ENCODE measurements at places on chromosomes 7 and 10.

DNA sequence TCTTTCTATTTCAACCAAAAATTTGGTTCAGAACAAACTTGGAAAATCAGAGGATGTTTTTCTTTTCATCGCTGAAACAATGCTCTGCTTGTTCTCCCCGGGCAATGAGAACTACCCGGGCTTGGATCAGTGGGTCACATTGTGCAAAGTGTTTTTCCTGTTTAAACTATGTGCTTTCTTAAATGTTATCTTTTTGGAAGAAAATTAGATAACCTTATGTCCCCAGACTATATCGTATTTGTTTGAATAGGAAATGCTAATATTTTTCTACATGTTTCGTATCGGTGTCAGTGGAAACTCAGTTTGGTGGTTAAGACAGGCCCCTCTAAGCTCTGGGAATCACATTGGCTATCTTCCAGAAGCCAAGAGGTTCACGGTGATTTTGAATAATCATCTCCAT lies 319.5 kb upstream of the NFE2L3 start:
- peaks cover 18% of the 10 kb centered on the region for H3K4me1 ChIP-seq
- no peaks in the 10 kb centered on the region for H3K36me3 ChIP-seq
- peak; percentile 19 for DNase-seq
- no peak overlapping the region for H3K4me3 ChIP-seq
- no peak overlapping the region for H3K27ac ChIP-seq

DNA sequence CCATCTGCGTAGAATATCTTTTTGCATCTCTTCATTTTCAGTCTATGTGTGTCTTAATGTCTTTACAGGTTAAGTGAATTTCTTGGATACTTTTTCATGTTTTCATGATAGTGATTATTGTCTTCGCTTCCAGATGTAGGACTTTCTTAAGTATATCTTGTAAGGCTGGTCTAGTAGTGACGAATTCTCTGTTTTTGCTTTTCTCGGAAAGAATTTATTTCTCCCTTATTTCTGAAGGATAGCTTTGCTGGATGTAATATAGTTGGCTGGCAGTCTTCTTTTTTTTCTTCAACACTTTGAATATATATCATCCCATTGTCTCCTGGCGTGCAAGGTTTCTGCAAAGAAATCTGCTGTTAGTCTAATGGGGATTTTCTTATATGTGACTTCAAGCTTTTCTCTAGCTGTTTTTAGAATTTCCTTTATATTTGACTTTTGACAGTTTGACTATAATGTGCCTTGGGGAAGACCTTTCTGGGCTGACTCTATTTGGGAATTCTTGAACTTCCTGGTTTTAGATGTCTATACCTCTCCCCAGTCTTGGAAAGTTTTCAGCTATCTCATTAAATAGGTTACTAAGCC lies 14.3 kb downstream of the GTPBP4 start:
- H3K4me1 ChIP-seq: no peaks in the 10 kb centered on the region
- DNase-seq: no peak
- H3K27ac ChIP-seq: no peak overlapping the region
- peaks cover 90% of the 10 kb centered on the region for H3K36me3 ChIP-seq
- H3K4me3 ChIP-seq: no peak overlapping the region

- H3K36me3 ChIP-seq: no peaks in the 10 kb centered on the region
- H3K4me1 ChIP-seq: no peaks in the 10 kb centered on the region
- no peak overlapping the region for H3K27ac ChIP-seq
- H3K4me3 ChIP-seq: no peak overlapping the region
Measured at GRCh38 chr10:58319599-58319998, 15.2 kb upstream of the UBE2D1 start.

DNA sequence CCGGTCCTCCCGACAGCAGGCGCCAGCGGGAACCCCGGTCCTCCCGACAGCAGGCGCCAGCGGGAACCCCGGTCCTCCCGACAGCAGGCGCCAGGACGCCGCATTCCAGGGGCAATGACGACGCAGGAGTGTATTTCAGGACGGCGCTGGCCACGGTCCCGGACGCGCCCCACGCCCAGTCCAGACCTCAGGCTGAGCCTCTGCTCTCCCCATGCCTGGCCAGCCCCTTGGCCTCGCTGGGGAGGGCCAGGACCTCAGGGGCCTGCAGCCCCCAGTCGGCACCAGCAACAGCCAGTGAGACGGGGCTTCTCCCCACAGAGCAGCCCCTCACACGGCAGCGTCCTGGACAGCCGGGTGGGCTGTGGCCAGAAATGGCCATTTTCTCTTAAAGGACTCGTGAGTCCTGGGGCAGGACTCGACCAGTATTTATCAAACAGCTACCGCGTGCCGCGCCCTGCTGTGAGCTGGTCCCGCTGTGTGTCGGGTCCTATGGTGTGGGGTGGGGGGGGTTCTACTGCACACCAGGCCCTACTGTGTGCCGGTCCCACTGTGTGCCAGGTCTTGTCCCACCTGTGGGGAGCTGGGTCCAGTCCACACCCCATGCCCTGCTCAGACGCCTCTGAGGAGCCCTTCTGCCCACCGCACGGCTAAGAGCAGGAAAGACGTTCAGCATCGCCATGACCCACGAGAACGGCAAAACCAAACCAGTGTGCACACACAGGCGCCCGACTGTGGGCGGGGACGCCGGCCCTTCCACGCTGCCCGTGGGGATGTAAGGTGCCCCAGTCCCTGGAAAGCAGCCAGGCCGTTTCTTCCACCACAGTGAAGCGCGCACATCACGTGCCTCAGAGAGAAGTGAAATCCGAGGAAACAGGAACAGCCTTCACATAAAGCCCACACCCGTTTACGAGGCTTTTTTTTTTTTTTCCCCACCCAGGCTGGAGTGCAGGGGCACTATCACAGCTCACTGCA lies 33.3 kb downstream of the GET4 start:
- no peak overlapping the region for H3K4me3 ChIP-seq
- H3K27ac ChIP-seq: no peak overlapping the region
- H3K36me3 ChIP-seq: no peaks in the 10 kb centered on the region
- peak; percentile 75 for DNase-seq
- H3K4me1 ChIP-seq: peaks cover 13% of the 10 kb centered on the region
- H3K27me3 ChIP-seq: no peaks in the 10 kb centered on the region

- DNase-seq: no peak
- H3K27me3 ChIP-seq: no peaks in the 10 kb centered on the region
- no peak overlapping the region for H3K4me3 ChIP-seq
- no peak overlapping the region for H3K27ac ChIP-seq
- no peaks in the 10 kb centered on the region for H3K4me1 ChIP-seq
Measured at GRCh38 chr7:18405726-18406125, 89.8 kb upstream of the HDAC9 start.

DNA sequence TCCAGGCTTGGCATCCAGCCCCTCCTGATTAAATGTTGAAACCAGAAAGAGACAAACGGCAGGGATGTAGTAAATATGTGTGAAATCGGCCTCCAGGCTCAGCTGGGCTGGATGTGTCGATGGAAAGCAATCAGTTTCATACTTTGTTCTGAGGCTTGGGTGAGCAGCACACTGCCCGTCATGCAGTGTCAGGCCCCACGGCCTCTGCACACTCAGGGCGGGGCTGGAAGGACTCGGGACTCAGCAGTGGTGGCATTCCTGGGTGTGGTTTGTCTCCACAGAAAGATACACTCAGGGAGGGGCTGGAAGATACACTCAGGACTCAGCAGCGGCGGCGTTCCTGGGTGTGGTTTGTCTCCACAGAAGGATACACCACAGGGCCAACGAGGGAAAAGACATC lies 22.0 kb downstream of the ADGRA1 start:
- H3K36me3 ChIP-seq: no peaks in the 10 kb centered on the region
- H3K4me3 ChIP-seq: no peak overlapping the region
- H3K27me3 ChIP-seq: no peaks in the 10 kb centered on the region
- H3K4me1 ChIP-seq: no peaks in the 10 kb centered on the region
- no peak for DNase-seq
- no peak overlapping the region for H3K27ac ChIP-seq

- no peak overlapping the region for H3K4me3 ChIP-seq
- no peaks in the 10 kb centered on the region for H3K27me3 ChIP-seq
- no peak overlapping the region for H3K27ac ChIP-seq
- H3K36me3 ChIP-seq: no peaks in the 10 kb centered on the region
- DNase-seq: no peak
Measured at GRCh38 chr7:123867225-123867624, 22.3 kb downstream of the HYAL4 start.

GRCh38 chr7:29077176-29077575 lies 69.2 kb downstream of the CPVL start:
- DNase-seq: no peak
- H3K27ac ChIP-seq: no peak overlapping the region
- H3K4me3 ChIP-seq: no peak overlapping the region
- no peaks in the 10 kb centered on the region for H3K36me3 ChIP-seq

GRCh38 chr7:26454180-26454579 lies 162.5 kb downstream of the SNX10 start:
- DNase-seq: no peak
- H3K27ac ChIP-seq: no peak overlapping the region
- no peaks in the 10 kb centered on the region for H3K27me3 ChIP-seq
- no peaks in the 10 kb centered on the region for H3K36me3 ChIP-seq
- H3K4me1 ChIP-seq: no peaks in the 10 kb centered on the region
